ENCODE measurements at places on chromosomes 4 and X. TPM values are rescaled to one million over a fixed set of nuclear protein-coding genes. Genes with fewer than 3 reads are reported as not detected.

DNA sequence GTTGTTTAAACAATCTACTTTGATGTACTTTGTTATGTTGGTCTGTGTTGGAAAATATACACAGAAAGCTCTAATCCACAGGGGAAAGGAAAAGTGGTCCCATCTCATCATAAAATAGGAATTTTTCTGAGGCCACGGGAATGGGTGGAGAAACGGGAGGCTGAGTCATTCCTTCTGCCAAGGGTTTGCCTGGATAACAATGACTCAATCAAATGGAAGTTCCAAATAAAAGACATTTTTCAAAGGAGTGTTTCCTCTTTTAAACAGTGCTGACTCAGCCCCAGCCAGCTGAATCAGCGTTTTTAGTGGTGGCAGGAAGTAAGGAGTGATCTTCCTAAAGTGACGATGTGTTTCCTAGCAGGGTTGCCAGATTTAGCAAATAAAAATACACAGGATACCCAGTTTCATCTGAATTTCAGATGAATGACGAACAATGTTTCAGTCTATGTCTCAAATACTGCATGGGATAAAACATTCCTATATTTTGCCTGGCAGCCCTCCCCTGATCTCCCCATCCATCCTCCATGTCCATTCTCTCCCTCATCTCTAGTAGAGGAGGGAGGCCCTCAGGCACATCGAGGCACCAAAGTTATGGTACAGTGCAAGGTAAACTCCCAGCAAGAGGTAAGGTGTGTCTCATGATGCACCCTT lies 345.4 kb upstream of the GATB start:
- H3K4me1 ChIP-seq, result peaks cover 41% of the 10 kb centered on the region
- H3K4me3 ChIP-seq, result no peak overlapping the region
- no peaks in the 10 kb centered on the region for H3K27me3 ChIP-seq

- H3K27ac ChIP-seq, result no peak overlapping the region
- H3K36me3 ChIP-seq, result peaks cover 25% of the 10 kb centered on the region
- H3K4me3 ChIP-seq, result no peak overlapping the region
- no peaks in the 10 kb centered on the region for H3K4me1 ChIP-seq
- no peak for DNase-seq
- no peaks in the 10 kb centered on the region for H3K27me3 ChIP-seq
Observed at GRCh38 chrX:30693999-30694650, 40.9 kb downstream of the GK start.

Gene CA5B
- 7.8 TPM for total RNA-seq

Gene CXCL9
- total RNA-seq, result not detected

Measured in activated CD8-positive, alpha-beta memory T cell treated with anti-CD3 and anti-CD28 coated beads, Interleukin-2, amount 10 ng/mL, durations not matched to agents 7 days and 5 days (primary cell).